ENCODE measurements at places on chromosomes 11 and 22.

DNA sequence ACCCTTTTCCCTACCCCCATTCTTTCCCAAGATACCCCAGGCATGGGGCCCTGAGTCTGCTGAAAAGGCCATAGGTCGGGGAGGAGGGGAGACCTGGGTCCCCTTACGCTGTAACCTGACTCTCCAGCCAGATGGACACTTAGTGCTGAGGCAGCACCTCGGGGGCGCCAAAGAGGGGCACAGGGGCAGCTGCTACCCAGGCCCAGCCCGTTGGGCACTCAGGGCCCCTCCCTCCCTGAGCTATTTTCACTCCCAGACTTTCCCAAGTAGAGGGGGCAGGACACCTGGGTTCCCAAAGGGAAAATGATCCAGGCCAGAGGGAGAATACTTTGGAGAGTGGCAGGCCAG, 933 bp downstream of the ACTN3 start:
- no peak for DNase-seq

GRCh38 chr22:23565915-23566704, 14.0 kb downstream of the IGLL1 start:
- no peak for DNase-seq

DNA sequence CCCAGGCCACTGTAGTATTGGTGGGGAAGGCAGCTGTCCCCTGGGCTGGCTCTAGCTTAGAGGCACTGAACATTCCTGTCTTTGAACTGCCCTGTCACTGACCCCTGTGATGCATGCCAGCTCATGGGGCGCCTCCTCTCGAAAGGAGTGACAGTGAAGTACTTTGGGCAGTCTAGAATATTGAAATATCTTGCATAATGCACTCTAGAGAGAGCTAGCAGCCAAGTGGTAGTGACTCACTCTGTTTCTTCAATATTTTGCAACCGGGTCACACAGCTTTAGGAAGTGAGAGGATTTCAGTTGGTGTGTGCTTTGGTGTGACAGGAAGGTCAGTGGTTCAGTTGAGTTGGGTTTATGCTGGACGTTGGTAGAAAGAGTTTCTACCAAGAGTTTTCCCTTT, 35.5 kb upstream of the ST14 start:
- no peak for DNase-seq

GRCh38 chr22:33542153-33542552, 378.1 kb downstream of the LARGE1 start:
- DNase-seq = no peak

DNA sequence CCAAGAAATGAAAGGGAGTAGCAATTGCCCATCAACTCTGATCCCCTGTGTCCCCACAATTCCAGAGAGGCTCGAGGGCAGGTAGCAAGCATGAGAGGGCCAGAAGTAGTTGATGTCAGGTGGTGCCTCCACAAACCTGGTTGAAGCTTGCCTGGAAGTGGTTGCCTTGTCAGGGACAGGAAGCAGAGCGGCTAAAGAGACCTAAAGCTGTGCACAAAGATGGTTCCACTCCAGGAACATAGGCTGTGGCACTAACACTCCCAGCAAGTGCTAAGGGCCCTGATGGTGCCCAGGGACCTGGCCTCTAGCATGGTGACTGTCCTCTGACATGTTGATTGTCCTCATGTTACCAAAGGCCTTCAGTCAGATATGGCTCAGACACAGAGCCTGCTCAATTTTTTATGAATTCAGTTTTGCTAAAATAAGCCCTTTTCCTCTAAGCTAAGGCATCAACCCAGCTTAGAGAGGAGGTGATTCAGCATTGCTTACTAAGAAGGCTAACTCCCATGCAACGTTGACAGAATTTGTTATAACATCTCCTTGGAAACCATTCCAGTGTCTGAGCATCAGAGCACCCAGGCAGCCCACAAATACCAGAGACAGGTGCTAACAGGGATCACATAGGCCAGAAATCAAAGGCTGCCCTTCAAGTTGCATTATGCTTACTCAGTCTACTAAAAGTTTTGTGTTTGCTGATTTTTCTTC, 196.3 kb upstream of the ARHGAP20 start:
- no peak for DNase-seq

- DNase-seq = no peak
Measured at GRCh38 chr11:39690856-39691255, 1768.6 kb downstream of the LRRC4C start.

GRCh38 chr22:19639610-19640135, 74.6 kb upstream of the SEPTIN5 start:
- DNase-seq = no peak

GRCh38 chr11:126391286-126391954, 35.9 kb downstream of the ST3GAL4 start:
- no peak for DNase-seq

GRCh38 chr11:95999711-96000406, 76.0 kb upstream of the MTMR2 start:
- DNase-seq = no peak

- no peak for DNase-seq
Measured at GRCh38 chr22:45627489-45628233, 44.0 kb upstream of the ATXN10 start.

DNA sequence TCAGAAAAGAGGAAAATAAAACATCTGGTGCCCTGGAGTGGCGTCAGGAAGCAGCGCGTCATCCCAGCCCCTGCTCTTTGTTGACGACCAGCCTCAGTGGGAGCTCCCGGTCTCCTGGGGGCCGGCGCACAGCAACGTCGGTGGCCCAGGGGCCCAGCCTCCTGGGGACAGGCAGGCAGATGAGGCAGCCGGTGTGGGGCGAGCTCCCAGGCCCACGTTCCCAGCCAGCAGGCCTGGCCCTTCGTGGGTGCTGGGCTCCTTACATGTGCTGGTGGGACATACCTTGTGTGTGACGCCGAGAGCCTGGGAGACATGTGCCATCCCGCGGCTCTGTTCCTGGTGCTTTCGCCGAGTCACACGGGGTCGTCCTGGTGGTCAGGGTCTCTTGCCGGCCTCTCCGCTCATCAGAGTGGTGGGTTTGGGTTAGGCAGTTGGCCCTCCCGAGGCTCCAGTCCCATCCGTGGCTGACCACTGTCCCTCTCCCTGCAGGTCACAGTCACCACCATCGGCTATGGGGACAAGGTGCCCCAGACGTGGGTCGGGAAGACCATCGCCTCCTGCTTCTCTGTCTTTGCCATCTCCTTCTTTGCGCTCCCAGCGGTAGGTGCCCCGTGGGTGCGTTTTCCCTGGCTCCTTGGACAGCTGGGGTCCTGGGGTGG, 116.7 kb downstream of the KCNQ1OT1 start:
- no peak for DNase-seq

- DNase-seq = no peak
Measured at GRCh38 chr11:46560300-46560991, 33.4 kb downstream of the AMBRA1 start.

DNA sequence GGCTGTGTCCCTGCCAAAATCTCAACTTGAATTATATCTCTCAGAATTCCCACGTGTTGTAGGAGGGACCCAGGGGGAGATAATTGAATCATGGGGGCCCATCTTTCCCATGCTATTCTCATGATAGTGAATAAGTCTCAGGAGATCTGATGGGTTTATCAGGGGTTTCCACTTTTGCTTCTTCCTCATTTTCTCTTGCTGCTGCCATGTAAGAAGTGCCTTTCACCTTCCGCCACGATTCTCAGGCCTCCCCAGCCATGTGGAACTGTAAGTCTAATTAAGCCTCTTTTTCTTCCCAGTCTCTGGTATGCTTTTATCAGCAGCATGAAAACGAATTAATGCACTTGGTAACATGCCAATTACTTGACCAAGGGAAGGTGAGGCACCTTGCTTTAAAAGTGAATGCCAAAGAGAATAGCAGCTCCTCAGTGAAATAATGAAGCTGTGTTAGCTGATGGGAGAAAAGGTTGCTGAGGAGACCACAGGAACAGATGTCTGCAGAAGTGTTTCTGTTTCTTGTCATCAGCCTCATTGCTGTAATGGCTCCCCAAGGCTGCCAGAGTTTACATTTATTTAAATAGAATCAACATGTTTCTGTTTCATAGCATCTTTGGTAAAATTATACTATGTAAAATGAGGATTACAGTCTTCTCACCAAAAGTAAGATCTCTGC, 89.0 kb upstream of the CD44 start:
- DNase-seq = no peak

GRCh38 chr11:35246745-35247144, 107.8 kb downstream of the CD44 start:
- DNase-seq = no peak

DNA sequence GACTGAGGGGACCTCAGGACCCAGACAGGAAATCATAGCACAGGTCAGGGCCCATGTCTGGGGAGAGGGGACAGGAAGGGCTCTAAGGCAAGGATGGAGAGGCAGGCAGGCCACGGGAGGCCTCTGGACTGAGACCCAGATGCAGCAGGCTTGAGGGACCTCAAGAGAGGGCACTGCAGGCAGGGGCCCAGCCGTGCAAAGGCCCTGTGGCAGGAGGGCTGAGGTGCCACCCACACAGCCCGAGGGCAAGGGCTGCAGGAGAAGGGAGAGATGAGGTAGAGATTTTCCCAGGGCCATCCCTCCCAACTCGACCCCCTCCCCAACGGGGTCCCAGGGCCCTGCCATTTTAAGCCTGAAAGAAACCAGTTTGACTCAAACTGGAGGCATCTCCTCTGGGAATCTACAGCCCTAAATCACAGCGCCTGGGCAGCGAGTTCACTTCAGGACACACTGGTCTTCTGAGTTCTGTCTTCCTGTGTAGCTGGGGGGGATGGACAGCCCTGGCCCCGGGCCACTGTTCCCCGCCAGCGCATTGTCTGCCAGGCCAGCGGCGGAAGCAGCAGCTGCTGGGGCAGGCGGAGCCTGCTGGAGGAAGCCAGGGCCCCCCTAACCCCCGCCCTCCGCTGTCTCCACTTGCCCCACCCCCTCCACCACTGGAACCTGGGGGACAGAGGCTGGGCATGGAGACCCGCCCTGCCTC, 20.3 kb upstream of the WNT7B start:
- DNase-seq = no peak

- DNase-seq = no peak
Measured at GRCh38 chr22:39873965-39874364, 19.6 kb downstream of the ENTHD1 start.

DNA sequence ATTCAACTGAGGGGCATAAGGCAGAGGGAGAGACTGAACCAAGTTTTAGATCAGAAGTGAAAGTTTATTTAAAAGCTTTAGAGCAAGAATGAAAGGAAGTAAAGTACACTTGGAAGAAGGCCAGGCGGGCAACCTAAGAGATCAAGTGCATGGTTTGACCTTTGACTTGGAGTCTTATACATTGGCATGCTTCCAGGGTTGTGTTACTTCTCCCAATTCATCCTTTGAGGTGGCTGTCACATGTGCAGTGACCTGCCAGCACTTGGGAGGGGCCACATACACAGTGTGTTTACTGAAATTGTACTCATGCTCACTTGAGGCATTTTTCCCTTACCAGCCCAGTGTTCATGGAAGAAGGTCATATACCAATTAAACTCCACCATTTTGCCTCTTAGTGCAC, 30.4 kb downstream of the CYP2R1 start:
- no peak for DNase-seq

GRCh38 chr22:35917651-35918050, 111.0 kb downstream of the RBFOX2 start:
- DNase-seq = no peak

DNA sequence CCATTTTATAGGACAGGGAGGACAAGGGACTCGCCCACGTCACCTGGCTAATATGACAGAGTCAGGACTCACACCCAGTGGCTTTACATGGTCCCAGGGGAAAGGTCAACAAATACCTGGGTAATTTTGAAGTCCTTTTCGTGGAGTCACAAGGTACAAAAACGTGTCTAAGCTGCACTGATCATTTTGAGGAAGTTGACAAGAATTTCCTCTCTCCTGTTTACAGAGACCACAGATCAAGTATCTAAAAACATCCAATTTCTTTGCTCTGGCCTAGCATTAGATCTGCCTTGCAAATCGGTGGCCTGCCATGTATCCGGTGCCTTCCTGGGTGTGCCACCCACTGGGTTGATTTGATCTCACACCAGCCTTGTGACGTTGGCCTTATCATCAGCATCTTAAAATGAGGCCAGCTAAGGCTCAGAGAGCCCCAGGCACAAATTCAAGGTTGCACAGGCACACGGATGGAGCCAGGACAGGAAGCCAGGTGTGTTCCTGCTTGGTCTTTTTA, 17.6 kb downstream of the GDPD5 start:
- no peak for DNase-seq

- no peak for DNase-seq
Measured at GRCh38 chr22:31647523-31648320, 14.3 kb downstream of the PISD start.

Data from NCI-H187 (cell line).